A375 (cell line): ENCODE measurements at places on chromosomes 6 and 20. TPM values are rescaled to one million over a fixed set of nuclear protein-coding genes. Genes with fewer than 3 reads are reported as not detected.

INSM1 gene
- not detected in 2 replicates for total RNA-seq

AGER gene
- 0.64 and 2.6 TPM in 2 replicates for total RNA-seq

SNAP91 gene
- total RNA-seq, result 0.57 and 0.93 TPM in 2 replicates

TNFRSF6B gene
- total RNA-seq, result 2.7 and 7.2 TPM in 2 replicates

VWA7 gene
- 0.34 TPM in 2 replicates for total RNA-seq

RAET1G gene
- total RNA-seq, result 0.34 and 0.49 TPM in 2 replicates

FKBP1C gene
- total RNA-seq, result 0.11 TPM in 2 replicates

GGTLC1 gene
- total RNA-seq, result not detected in 2 replicates

PDE7B gene
- 0.96 and 1.6 TPM in 2 replicates for total RNA-seq
